D721Med (cell line): ENCODE measurements at places on chromosomes 3 and 15.

GRCh38 chr3:60228823-60229222 is 1022.4 kb downstream of the FHIT start:
- DNase-seq: no peak

- DNase-seq: no peak
These were observed 15.0 kb downstream of the PTH1R start for GRCh38 chr3:46892285-46893145.

GRCh38 chr3:53828581-53828980 is 17.6 kb downstream of the CHDH start:
- no peak for DNase-seq

DNA sequence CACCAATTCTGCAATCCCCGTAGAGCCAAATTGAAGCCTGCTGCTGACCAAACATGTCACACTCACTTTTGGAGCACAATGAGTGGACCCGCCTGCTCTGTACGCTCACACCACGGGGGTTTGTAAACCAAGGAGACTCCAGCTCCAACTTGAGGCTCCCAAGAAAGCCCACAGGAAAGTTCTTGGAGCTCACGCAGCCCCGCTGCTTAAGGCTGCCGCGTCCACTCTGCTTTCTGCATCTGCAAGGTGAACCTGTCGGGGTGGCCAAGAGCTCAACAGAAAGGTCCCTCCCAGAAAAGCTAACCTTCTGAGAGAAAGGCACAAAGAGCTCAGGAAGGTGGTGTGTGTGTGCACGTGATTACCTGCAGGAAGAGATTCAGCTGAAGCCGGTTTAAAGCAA is 94.9 kb downstream of the PCSK6 start:
- DNase-seq: no peak

GRCh38 chr15:101177866-101178265 is 74.0 kb downstream of the CHSY1 start:
- no peak for DNase-seq
